ENCODE measurements at places on chromosomes 12 and 14.
A peak's percentile ranks its signal among the peaks of the same experiment; 100 is the strongest.

DNA sequence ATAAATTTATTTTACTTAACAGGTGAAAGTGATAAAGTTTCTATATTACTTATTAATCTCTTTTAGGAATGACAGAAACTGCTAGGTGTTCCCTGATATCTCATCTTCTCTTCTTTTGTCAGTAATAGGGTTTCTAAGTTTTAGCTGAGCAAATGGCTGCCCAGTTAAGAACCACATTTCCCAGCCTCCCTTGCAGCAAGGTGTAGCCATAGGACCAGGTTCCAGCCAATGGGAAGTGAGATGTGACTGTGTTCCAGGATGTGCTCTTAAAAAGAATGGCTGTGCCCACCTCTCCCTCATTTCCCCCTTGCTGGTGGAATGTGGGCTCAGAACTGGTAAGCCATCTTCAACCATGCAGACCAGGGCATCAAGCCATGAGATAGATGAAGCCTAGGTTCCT is 165.6 kb downstream of the HELB start:
- no peak for DNase-seq

- DNase-seq, result no peak
Observed at GRCh38 chr14:68639758-68640574, 152.9 kb downstream of the ZFP36L1 start.

GRCh38 chr12:78331753-78332152 is 501.1 kb downstream of the NAV3 start:
- DNase-seq, result no peak

- no peak for DNase-seq
Observed at GRCh38 chr12:21500786-21501257, 613 bp downstream of the RECQL start.

GRCh38 chr14:55843718-55844403 is 263.9 kb downstream of the KTN1 start:
- DNase-seq, result no peak

GRCh38 chr14:65804439-65805112 is 392.0 kb downstream of the FUT8 start:
- no peak for DNase-seq

GRCh38 chr12:122265476-122265875 is 818 bp downstream of the VPS33A start:
- no peak for DNase-seq

GRCh38 chr12:1324910-1325309 is 269.5 kb downstream of the FBXL14 start:
- no peak for DNase-seq

DNA sequence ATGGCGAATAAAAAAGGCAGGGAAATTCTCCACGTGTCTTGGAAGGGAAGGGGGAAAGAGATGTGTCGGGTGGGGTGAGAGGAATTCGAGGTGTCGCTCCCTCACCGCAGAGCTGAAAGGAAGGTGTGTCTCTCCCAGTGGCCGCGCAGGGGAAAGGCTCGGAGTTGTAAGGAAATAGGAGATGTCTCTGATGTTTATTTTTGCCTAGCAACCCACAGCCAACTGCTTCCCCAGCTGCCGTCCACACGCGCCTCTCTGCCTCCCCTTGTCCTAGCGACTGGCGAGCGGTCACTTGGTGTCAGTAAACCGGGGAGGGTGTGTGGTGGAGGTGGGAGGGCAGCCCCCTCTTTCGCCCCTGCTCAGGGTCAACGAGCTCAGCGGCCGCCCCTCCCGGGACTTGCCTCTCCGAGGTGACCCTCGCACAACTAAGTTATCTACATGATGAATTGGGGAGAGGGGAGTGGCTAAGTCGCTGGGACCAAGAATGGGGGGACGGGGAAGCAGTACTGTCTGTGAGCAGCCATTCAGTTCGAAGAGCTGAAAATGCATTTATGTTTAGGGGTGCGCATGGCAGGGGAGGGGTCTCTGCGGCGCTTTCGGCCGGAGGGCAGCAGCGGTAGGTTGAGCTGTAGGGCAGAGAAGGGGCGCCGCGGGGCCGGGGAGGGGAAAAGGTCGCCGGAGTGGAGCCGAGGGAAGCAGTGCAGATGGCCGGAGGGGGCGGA is 585 bp upstream of the DYRK2 start:
- DNase-seq, result peak; percentile 39

- no peak for DNase-seq
Observed at GRCh38 chr12:29497588-29497987, at the start of gene OVCH1. OVCH1 (minus strand) TSS chr12:29497686; CDS start chr12:29497686, 0 bp downstream.

DNA sequence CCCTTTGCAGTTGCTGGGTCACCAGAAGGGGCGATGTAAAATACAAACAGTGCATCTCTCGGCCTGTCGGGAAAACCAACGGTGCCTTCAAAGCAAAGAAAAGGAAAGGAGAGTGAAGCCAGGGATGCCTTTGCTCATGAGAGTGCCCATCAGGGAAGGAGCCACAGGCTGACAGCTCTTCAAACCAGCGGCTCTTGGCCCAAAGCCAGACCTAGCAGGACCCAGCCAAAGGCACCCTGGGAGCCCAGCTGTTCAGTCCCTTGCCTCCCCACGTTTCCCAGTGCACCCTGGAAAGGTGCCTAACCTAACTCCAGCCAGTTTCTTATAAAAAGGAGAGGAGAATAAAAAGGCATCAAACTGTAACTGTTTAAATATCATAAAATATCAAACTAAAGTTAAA is 29.2 kb downstream of the PRMT8 start:
- no peak for DNase-seq

DNA sequence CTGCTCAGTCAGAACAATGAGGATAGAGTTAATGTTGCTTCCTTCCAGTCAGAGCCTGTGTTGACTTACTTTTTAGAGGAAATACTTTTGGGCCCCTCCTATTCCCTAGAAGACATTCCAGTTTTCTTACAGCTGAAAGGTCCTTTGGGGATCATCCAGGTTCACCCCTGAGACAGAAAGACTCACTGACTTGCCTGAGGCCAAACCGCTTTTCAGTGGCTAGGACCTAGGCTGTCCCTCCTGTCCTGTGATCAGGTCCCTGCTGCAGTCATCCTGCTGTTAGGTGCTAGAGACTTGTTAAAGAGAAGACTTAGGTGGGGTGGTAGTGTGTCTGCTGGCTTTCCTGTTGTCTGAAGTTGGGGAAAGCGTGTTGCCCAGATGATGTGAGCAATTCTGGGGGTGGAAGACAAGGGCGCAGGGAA is 39.6 kb downstream of the SUSD6 start:
- DNase-seq, result no peak

- no peak for DNase-seq
Observed at GRCh38 chr12:88237954-88238353, 95.8 kb downstream of the TMTC3 start.

- no peak for DNase-seq
Observed at GRCh38 chr14:98417001-98417400, 855.0 kb downstream of the BCL11B start.

DNA sequence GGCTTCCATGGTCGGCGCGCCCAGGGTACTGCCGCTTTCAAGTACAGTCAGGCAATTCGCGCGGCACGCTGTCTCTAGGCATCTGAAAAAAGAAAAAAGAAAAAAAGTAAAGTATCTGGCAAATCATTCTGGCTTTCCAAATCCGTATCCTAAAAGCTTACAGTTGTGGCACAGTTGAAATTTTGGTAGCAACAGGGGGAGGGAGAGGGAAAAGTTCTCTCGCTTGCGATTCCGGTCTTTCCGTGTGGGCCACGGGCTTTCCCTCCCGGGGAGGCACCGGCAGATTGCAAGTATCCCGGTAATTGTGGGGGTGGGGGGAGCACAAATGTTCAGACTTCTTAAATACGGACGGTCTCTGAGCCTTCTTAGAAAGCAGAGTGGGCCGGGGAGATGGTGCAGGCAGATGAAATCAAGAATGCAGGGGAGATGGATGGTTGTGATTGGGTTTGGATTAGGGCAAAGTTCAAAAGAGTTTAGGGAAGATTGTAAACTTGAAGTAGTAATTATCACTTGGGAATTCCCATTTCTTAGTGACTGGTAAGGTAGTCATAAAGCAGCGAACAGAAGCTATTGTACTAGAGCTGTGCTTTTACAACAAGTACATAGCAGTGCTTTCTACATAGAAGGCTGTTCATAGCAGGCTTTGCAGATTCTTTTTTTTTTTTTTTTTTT is 1.2 kb downstream of the SOCS2 start:
- DNase-seq, result peak; percentile 23

DNA sequence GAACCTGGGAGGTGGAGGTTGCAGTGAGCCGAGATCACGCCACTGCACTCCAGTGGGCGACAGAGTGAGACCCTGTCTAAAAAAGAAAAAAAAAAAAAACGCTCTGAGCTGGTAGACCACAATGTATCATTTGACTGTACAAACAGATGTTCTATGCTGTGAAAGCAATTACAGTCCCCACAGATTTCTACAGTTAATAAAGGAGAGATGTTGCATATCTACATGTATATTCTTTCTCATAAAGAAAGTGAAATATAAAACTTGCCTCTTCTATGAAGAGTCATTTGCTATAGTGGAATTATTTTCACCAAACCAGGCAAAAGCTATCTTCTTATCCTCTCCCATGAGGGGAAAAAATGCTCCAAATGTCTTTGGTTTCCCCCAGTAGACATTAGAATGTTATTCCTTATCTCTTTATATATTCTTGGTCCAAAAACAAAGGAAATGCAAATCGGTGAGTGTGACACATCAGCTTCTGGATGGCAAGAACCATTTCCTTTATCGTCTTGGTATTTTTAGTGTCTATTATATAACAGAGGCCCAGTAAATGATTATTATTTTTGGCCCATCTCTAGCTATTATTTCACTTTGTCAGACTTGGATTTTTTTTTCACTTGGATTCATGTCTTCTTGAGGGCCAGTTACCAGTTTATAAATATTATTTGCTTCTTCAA is 230.4 kb downstream of the SSPN start:
- no peak for DNase-seq

- DNase-seq, result no peak
Observed at GRCh38 chr12:120688527-120689071, 1.6 kb downstream of the MLEC start.

GRCh38 chr14:90107789-90108188 is 46.0 kb downstream of the KCNK13 start:
- no peak for DNase-seq

DNA sequence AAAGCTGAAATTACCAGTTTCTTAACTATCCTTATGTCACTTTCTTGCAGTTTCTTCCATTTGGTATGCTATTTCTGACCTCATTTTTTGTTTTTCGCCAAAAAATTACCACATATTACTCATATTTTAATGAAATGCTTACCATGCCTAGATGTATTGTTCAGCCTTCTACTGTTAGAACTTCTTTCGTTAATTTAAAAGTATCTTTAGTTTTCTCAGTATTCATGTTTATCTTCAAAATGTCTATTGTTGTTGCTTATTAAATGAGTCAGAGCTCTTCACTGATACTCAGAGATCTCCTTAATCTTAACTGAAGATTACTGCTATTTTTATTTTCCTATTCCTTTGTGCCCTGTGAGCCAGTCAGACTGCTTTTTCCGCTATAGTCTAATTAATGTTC is 20.5 kb downstream of the RAP1B start:
- no peak for DNase-seq

GRCh38 chr14:51529736-51530135 is 122.0 kb upstream of the FRMD6 start:
- DNase-seq, result no peak

DNA sequence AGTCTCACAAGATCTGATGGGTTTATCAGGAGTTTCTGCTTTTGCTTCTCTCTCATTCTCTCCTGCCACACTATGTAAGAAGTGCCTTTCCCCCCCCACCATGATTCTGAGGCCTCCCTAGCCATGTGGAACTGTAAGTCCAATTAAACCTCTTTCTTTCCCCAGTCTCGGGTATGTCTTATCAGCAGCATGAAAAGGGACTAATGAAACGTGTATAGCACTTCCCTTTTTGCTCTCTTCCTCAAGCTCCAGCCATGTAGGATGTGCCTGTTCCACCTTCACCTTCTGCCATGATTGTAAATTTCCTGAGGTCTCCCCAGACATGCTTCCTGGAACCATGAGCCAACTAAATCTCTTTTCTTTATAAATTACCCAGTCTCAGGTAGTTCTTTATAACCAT is 7.0 kb upstream of the CRACR2A start:
- DNase-seq, result no peak

- no peak for DNase-seq
Observed at GRCh38 chr12:52316290-52316689, 4.9 kb downstream of the KRT83 start.

DNA sequence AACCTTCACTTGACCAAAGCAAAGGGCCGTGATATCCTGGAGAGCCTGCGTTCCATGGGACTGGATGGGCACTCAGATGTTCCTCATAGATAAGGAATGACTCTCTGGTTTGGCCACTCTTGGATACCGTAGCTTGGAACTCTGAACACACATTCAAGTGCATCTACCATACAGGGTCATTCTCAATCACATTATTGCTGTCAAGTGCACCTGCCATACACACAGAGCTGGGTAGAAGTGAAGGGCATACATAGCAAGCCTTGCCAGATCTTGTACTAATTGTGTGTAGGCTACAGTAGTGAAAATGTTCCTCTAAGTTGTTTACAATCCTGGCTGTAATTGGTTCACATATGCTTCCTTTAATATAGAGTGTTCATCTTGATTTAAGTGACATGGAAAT is 58.3 kb downstream of the PELI2 start:
- no peak for DNase-seq

GRCh38 chr12:67354322-67354721 is 85.2 kb downstream of the CAND1 start:
- peak; percentile 12 for DNase-seq

GRCh38 chr14:59897757-59898383 is 22.1 kb upstream of the LRRC9 start:
- DNase-seq, result no peak

DNA sequence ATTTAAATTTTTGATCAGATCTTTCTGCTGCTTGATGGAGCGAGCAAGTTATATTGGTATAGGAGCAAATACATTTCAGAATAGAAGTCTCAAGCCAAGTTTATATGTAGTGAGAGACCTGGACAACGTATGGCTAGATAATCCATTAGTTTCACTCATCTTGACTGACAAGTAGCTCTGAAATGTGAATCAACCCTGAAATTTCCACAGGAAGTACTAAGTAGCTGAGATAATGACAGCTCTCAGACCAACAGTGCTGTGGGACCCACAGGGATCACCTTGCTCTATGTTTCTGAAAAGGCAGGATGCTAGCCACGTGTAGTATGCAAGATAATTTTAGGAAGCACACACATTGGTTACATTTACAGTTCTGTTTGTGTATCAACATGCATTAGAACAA is 258.6 kb upstream of the FOXN3 start:
- DNase-seq, result no peak

DNA sequence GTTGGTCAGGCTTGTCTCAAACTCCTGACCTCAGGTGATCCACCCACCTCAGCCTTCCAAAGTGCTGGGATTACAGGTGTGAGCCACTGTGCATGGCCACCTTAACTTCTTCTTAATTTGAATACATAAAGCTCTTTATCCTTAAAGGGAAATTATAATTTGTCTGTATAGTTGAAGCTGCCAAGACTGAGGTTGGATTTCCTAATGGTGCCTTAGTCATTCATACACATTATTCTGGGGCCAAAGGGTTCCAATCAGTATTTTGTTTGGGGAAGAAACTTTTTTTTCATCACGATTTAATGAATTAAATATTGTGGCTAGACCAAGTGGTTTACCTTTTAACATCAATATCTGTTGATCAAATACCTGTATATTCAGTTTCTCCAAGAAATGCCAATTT is 135.9 kb downstream of the SYT1 start:
- DNase-seq, result no peak

GRCh38 chr14:84456946-84457345 is 1073.0 kb upstream of the FLRT2 start:
- DNase-seq, result no peak

- DNase-seq, result no peak
Observed at GRCh38 chr14:37594971-37595808, at the start of the genes FOXA1 and TTC6. FOXA1 (minus strand) TSS chr14:37595249; CDS start chr14:37594972, 277 bp downstream. TTC6 (plus strand) TSS chr14:37595629; CDS start chr14:37622065, 26,436 bp downstream.

All from stimulated activated CD4-positive, alpha-beta T cell treated with anti-CD3 and anti-CD28 coated beads, Interleukin-4, amount 100 ng/mL, for 24 hours (primary cell).